ENCODE measurements at places on chromosomes 7 and 10. TPM values are rescaled to one million over a fixed set of nuclear protein-coding genes. Genes with fewer than 3 reads are reported as not detected.

KCNMA1 gene
- total RNA-seq: 5.3 TPM

HOXA6 gene
- total RNA-seq: not detected

SCART1 gene
- total RNA-seq: 1.1 TPM

NODAL gene
- 41.1 TPM for total RNA-seq

DPYSL4 gene
- 16.8 TPM for total RNA-seq

ZYX gene
- 179 TPM for total RNA-seq

TEX36 gene
- not detected for total RNA-seq

DNA sequence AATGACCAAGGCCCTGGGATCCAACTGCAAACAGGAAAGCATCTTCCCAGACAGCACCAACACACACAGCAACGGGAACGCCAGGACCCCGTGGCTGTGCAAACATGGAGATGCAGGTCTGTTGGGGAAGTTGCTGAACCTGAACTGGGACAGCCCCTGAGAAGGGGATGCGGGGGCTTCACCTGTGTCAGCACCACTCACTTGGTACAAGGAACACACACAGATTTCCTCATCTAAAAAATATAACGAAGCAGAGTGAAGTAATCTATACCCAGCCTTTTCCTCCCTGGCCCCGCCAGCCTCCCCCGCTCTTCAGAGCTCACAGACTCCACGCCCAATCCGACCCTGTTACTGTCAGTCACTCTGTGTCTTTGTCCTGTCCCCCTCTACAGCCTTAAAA lies 93.0 kb downstream of the PTPRN2 start:
- H3K4me1 ChIP-seq: peaks cover 50% of the 10 kb centered on the region
- no peak for DNase-seq
- no peak overlapping the region for H3K27ac ChIP-seq
- peaks cover 2% of the 10 kb centered on the region for H3K27me3 ChIP-seq
- H3K4me3 ChIP-seq: peak overlapping the region; percentile 63

DNA sequence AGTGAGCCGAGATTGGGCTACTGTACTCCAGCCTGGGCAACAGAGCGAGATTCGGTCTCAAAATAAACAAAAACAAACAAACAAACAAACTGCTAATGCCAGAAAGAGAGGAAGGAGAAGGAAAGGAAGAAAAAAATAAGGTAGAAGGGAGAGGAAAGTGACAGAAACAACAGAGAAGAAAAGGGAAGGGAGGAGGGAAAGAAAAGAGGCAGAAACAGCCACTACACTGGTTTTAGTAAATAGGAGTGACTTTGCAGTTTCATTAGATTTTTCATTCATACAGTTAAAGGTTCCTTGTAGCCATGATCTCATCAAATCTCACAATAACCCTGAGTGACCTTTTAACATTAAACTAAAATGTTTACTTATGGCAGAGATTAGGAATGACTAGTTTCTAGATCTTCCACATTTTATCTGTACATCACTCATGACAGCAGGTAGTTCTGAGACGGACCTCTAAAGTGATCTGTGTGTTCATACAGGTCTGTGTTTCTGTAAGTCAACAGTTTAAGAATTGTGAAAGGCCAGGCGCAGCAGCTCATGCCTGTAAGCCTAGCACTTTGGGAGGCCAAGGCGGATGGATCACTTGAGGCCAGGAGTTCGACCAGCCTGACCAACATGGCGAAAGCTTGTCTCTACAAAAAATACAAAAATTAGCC lies 191.3 kb upstream of the KLF14 start:
- no peak for DNase-seq
- no peaks in the 10 kb centered on the region for H3K27me3 ChIP-seq
- H3K4me1 ChIP-seq: peaks cover 32% of the 10 kb centered on the region
- H3K27ac ChIP-seq: peak overlapping the region; percentile 14
- H3K36me3 ChIP-seq: no peaks in the 10 kb centered on the region

- peaks cover 9% of the 10 kb centered on the region for H3K36me3 ChIP-seq
- H3K4me1 ChIP-seq: peaks cover 6% of the 10 kb centered on the region
- no peaks in the 10 kb centered on the region for H3K27me3 ChIP-seq
These were observed 120.1 kb downstream of the ELAPOR2 start for GRCh38 chr7:86939197-86939814.

DNA sequence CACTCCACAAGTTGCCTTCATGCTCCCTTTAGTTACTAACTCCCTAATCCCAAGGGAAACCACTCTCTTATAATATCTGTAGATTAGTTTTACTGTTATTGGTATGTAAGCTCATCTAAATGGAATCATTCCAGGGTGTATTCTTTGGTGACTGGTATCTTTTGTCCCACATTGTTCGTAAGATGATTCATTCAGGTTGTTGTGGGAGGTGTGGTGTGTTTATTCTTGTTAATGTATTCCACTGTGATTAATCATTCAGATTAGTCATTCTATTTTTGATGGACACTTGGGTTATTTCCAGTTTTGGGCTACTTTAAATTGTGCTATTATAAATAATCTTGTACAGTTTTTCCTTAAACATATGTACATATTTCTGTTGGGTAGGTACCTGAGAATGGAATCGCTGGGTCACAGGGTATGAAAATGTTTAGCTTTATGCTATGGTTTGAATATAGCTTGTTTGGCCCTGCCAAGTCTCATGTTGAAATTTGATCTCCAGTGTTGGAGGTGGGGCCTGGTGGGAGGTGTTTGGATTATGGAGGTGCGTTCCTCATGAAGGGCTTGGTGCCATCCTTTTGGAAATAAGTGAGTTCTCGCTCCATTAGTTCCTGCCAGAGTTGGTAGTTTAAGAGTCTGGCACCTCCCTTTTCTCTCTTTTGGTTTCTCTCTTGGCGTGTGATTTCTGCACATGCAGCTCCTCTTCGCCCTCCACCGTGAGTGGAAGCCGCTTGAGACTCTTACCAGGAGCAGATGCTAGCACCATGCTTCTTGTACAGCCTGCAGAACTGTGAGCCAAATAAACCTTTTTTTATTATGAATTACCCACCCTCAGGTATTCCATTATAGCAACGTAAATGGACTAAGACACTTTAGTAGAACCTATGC lies 13.8 kb downstream of the BTRC start:
- H3K27me3 ChIP-seq: no peaks in the 10 kb centered on the region
- no peak for DNase-seq
- H3K4me1 ChIP-seq: peaks cover 10% of the 10 kb centered on the region
- no peaks in the 10 kb centered on the region for H3K36me3 ChIP-seq

DNA sequence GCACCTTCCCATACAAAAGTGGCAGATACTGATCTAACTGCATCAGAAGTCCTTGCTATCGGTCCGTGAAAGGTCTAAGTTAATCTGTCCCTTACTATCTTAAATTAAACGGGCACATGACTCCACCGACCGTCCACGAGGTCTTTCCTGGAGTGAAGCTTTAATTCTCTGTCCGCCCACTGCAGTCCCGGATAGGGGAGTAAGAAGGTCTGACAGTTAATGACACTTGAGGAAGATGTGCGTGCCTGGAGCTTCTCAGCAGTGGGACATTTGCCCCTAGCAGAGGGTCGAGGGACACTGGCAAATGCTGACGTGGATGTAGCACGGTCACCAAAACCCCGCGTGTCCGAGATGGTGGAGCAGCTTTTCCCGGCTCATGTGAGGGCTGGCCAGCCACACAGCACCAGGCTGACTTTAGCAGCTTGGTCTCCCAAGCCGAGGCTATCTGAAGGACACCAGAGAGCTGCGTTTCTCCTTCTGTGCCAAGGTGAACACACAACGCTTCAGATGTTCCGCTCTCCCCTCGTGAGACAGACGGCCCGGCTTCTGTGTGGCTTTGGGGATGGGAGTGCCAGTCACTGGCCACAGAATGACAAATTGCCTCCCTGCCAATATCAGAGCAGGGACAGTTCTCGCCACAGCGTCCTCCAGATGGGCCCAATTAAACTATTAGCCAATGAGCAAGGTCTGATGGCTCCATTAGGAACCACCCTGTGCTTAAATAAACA lies 86.6 kb downstream of the ADARB2 start:
- peaks cover 5% of the 10 kb centered on the region for H3K27me3 ChIP-seq
- no peak overlapping the region for H3K4me3 ChIP-seq
- no peak overlapping the region for H3K27ac ChIP-seq
- H3K36me3 ChIP-seq: no peaks in the 10 kb centered on the region
- no peak for DNase-seq

GRCh38 chr7:110868458-110868857 lies 222.5 kb upstream of the LRRN3 start:
- no peak for DNase-seq
- peaks cover 9% of the 10 kb centered on the region for H3K36me3 ChIP-seq
- no peak overlapping the region for H3K27ac ChIP-seq
- H3K4me1 ChIP-seq: peaks cover 20% of the 10 kb centered on the region

DNA sequence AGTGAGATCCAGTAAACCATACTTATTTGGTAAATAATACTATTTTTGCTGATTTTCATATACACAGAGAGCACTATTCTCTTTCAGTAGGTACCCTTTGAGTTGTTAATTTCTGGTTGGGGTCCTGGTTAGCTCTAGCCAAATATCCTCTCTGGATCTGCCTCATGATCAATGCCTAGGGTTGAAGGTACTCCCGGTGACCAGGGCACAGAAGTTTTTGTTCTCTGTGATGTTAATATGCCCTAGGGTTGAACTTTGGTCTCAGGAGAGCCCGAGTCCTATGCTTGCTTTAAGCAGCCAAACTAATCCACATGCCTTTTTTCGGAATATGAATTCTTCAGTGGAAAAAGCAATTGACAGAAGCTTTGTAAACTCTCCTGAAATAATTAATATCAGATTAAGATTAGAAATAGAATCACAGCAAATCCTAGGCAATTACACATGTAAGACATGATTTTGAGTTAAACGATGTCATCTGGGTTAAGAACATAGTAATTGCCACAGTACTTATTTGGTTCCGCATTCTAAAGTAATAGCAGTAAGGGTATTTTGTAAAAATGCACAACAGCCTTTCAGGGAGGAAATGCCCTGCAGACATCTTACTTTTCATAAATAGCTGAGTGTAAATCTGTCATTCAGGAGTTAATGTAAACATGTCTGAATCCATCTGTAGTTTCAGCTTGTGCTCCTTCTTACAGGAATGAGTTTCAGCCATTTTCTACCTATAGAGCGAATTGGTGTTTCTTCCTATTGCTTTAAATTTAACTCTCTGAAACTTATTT lies 10.1 kb downstream of the CHN2 start:
- no peak overlapping the region for H3K27ac ChIP-seq
- peaks cover 21% of the 10 kb centered on the region for H3K4me1 ChIP-seq
- DNase-seq: no peak
- no peak overlapping the region for H3K4me3 ChIP-seq

- H3K27me3 ChIP-seq: no peaks in the 10 kb centered on the region
- H3K4me1 ChIP-seq: no peaks in the 10 kb centered on the region
- no peak overlapping the region for H3K27ac ChIP-seq
- H3K36me3 ChIP-seq: no peaks in the 10 kb centered on the region
- DNase-seq: no peak
- no peak overlapping the region for H3K4me3 ChIP-seq
These were observed 28.7 kb upstream of the TNS3 start for GRCh38 chr7:47610506-47611044.

DNA sequence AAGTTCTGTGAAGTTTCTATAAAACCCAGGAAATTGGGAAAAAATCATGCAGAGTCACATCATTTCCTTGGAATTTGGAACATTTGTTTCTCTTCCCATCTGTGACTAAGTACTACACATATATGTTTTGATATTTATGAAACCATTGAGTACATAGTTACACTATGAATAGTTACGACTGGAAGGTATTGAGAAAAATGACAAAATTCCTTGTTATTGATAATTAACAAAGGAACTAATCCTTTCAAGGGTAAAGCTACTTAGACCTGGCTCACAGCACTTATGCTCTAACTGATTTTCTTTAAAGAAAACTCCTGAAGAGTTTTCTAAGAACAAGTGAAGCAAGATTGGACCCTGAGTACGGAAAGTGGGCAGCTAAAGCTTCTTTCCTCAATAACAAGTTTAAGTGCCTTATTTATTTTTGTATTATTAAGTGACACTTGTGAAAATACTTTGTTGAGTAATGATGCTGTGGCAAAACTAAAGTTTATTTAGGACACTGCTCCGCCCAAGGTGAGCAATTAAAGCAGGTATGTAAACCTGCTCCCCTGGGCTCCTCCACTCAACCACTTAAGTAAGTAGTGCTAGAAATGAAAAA lies 12.0 kb upstream of the GLCCI1 start:
- no peak overlapping the region for H3K27ac ChIP-seq
- H3K36me3 ChIP-seq: no peaks in the 10 kb centered on the region
- H3K4me3 ChIP-seq: no peak overlapping the region
- H3K4me1 ChIP-seq: peaks cover 30% of the 10 kb centered on the region

- H3K4me3 ChIP-seq: no peak overlapping the region
- no peak for DNase-seq
- H3K36me3 ChIP-seq: no peaks in the 10 kb centered on the region
- no peaks in the 10 kb centered on the region for H3K27me3 ChIP-seq
- H3K4me1 ChIP-seq: peaks cover 11% of the 10 kb centered on the region
- H3K27ac ChIP-seq: peak overlapping the region; percentile 51
These were observed 22.2 kb downstream of the SFMBT2 start for GRCh38 chr10:7388602-7389001.

DNA sequence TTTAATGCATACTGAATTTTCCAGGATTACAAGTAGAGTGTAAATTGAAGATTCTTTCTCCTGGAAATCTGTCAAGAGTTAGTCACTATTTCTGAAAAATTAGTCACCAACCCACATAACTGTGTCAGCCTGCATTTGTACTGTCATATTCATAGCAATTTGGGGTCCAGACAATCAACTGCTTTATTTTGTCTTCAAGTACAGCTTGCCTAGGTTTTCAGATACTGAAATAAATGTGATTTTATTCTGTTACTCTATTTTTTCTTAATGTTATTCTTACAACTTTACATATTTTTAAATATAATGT lies 55.1 kb downstream of the CUBN start:
- peaks cover 13% of the 10 kb centered on the region for H3K4me1 ChIP-seq
- H3K27me3 ChIP-seq: no peaks in the 10 kb centered on the region
- H3K4me3 ChIP-seq: no peak overlapping the region
- no peak overlapping the region for H3K27ac ChIP-seq

DNA sequence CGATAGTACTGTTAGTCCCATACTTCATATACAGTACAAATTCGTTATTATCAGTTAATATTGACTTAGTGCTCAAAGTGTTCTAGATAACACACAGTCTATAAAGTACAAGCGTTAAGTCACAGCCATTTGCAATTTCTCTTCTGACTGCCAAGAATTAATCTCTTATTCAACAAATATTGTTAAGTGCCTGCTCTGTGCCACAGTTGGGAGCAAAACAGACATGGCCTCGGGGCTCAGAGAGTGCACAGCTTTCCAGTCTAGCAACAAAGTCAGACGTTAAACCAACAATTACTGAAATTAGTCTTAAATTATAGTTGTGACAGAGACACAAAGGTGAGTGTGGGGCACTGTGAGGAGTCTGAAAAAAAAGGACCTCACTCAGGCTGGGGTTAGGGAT lies 113.0 kb upstream of the DPP6 start:
- no peak for DNase-seq
- no peaks in the 10 kb centered on the region for H3K4me1 ChIP-seq
- H3K27ac ChIP-seq: no peak overlapping the region
- H3K27me3 ChIP-seq: peaks cover 12% of the 10 kb centered on the region

- no peak overlapping the region for H3K4me3 ChIP-seq
- H3K36me3 ChIP-seq: peaks cover 8% of the 10 kb centered on the region
- peak overlapping the region; percentile 16 for H3K27ac ChIP-seq
- H3K27me3 ChIP-seq: no peaks in the 10 kb centered on the region
These were observed 270.4 kb downstream of the HGF start for GRCh38 chr7:81499262-81500116.
